ENCODE measurements at places on chromosomes 5 and 9.

- DNase-seq, result no peak
Observed at GRCh38 chr5:113378514-113378913, 56.3 kb downstream of the TSSK1B start.

- no peak for DNase-seq
Observed at GRCh38 chr5:4700069-4700468, 440.1 kb upstream of the ADAMTS16 start.

- DNase-seq, result no peak
Observed at GRCh38 chr5:150595466-150596031, 44.9 kb upstream of the SYNPO start.

- no peak for DNase-seq
Observed at GRCh38 chr9:136085815-136086212, 9.3 kb downstream of the NACC2 start.

DNA sequence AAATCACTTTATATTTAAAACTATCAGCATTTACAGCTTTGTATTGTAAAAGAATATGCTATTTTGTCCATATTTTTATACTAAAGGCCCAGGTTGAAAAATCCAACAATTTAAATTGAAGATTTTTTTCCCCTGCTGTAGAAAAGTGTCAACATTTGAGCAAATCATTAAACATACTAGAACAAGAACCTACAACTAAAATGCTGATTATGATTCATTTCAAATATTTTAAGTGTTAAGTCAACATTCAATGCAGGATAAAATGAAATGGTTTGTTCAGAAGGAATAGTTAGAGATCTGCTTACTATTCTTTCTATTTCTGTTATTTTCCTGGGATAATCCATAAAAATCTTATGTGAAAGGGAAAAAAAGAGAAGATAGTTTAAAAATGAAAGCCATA is 866.5 kb upstream of the DMAC1 start:
- no peak for DNase-seq

Measured in HFF-Myc (cell line).